Gastrocnemius medialis (tissue), 4 donors: ENCODE measurements at places on chromosomes 1 and 21.

DNA sequence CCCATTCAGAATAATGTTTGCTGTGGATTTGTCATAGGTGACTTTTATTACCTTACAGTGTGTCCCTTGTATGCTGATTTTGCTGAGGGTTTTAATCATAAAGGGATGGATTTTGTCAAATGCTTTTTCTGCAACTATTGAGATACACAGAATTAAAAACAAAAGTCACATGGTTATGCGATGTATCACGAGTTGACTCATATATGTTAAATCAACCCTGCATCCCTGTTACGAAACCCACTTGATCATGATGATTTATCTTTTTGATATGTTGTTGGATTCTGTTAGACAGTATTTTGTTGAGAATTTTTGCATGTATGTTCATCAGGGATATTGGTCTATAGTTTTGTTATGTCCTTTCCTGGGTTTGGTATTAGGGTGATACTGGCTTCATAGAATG is 10.7 kb upstream of the OR2T34 start:
- no peak for DNase-seq

DNA sequence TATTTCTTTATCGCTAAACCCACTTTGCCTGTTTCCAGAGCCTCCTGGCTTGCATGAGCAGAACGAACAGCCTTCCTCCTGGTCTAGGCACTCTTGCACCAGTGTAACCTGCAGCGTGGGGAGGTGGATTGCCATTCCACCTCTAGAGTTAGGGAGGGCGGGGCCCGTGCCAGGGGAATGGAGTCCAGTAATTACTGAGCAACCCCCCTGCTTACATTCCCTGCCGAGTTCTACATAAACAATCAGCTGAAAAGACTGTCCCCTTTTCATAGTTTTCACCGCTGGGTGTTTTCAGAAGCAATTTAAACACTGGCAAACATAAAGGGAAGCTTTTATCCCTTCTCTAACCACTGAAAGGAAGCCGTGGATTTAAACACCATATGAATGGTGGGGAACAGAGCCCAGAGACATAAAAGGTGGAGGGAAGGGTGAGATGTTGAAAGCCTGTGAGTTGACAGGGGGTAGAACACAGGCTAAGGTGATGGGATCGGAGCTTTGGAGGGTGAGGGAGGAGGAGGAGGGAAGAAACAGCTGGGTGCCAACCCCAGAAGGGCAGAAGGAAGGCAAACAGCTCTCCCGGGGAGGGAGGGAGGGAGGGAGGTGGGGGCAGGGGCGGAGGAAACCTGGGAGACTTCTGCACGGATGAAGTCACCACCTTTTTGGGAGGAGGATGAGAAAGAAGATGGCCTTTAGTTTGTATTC is 68.0 kb upstream of the WDR26 start:
- no peak for DNase-seq

GRCh38 chr21:40587736-40588346 is 259.1 kb downstream of the DSCAM start:
- no peak for DNase-seq

- DNase-seq: no peak
Measured at GRCh38 chr1:114203595-114204128, 50.0 kb upstream of the SYT6 start.
